ENCODE measurements at places on chromosomes 13 and 19.

GRCh38 chr19:8481616-8482015 lies 20.8 kb downstream of the PRAM1 start:
- DNase-seq, result no peak

GRCh38 chr13:34361560-34361959 lies 543.6 kb downstream of the RFC3 start:
- no peak for DNase-seq

- DNase-seq, result no peak
Measured at GRCh38 chr13:50672025-50672424, 171.5 kb downstream of the DLEU7 start.

GRCh38 chr13:41706152-41706551 lies 248.8 kb downstream of the RGCC start:
- DNase-seq, result no peak

DNA sequence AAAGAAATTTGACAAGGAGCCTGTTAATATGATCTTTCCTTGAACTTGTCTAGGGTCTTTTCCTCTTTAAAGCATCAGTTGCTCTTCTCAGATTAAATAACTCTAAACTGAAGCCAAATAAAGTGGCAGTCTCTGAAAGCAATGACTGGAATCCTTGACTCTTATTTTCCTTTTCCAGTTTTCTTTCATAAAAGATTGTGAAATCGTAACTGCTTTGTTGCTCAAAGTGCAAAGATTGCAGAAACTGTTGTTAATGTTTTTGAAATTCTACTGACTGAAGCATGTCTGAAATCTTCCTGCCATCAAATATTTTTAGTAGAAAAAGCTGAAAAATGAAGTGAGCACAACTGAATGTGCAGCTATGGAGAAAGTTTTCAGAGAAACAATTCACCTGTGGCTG lies 1.9 kb downstream of the NHLRC3 start:
- DNase-seq, result no peak

GRCh38 chr13:82934000-82934399 lies 948.3 kb downstream of the SLITRK1 start:
- DNase-seq, result no peak

GRCh38 chr19:57664269-57665127 lies 4.2 kb upstream of the ZSCAN4 start:
- DNase-seq, result no peak

DNA sequence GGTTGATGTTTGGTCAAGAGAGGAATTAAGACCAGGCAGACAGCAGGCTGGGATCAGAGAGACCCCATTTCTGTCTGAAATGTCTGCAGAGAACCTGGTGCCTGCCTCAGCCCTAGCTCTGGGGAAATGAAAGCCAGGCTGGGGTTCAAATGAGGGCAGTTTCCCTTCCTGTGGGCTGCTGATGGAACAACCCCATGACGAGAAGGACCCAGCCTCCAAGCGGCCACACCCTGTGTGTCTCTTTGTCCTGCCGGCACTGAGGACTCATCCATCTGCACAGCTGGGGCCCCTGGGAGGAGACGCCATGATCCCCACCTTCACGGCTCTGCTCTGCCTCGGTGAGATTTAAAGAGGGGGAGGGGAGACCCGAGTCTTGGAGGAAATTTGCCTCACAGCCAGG lies at the start of gene LILRB4:
Gene LILRB4, plus strand, starts transcription at position 256 of the 400 bp plus-strand sequence. Its CDS starts 49 bp downstream, at position 305.
- DNase-seq, result no peak

- DNase-seq, result no peak
Measured at GRCh38 chr13:46951516-46951915, 54.7 kb upstream of the HTR2A start.

DNA sequence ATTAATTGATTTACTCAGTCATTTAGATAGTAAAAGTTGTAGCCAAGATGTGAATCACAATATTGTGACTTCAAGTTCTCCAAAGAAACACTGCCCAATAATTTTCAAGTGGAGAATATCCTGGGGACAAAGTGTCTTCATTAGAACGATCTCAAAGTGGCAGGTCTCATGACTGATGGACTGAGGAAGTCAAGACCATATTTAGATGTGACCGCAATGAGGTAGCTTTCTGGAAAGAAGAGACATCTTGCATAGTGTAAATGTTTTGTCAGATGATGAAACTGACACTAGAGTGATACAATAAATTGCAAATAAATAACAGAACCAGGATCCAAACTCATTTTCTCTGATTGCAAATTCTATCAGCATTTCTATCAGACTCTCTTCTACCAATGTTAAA lies 1476.9 kb downstream of the EFNB2 start:
- no peak for DNase-seq

GRCh38 chr13:26095338-26095737 lies 43.5 kb upstream of the SHISA2 start:
- no peak for DNase-seq

GRCh38 chr13:106354961-106355360 lies 180.5 kb downstream of the EFNB2 start:
- DNase-seq, result no peak

GRCh38 chr13:48615049-48615448 lies 38.7 kb upstream of the CYSLTR2 start:
- DNase-seq, result no peak

GRCh38 chr13:110312339-110313031 lies 5.4 kb downstream of the COL4A2 start:
- DNase-seq, result no peak

GRCh38 chr13:101399365-101399764 lies 16.9 kb downstream of the NALCN start:
- no peak for DNase-seq

DNA sequence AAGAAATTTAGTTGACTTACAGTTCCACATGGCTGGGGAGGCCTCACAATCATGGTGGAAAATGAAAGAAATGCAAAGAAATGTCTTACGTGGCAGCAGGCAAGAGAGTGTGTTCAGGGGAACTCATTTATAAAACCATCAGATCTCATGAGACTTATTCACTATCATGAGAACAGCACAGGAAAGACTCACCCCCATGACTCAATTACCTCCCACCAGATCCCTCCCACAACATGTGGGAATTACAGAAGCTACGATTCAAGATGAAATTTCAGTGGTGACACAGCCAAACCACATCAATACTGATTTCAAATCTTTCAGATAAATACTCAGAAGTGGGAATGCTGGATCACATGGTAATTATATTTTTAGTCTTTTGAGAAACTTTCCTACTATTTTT lies 1357.9 kb downstream of the SLITRK5 start:
- DNase-seq, result no peak

- no peak for DNase-seq
Measured at GRCh38 chr13:99908140-99908803, 63.3 kb downstream of the ZIC5 start.

- DNase-seq, result no peak
Measured at GRCh38 chr13:40143559-40143958, 488.1 kb downstream of the COG6 start.

DNA sequence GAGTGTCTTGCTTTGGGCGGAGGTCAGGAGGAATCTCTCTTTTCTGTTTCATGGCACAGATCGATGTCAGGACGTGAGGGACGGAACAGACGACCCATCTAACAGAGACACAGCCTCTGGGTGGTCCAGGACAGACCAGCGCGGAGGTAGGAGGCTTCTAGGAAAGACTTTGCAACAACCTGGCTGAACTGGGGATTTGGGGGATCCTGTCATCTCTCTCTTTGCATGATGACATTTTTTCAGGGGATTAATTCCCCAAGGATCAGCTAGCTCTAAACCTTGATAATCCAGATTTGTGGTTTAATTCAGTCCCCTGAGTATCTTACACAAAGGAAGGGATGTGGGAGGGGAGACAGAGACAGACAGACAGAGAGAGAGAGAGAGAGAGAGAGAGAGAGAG lies 14.4 kb downstream of the CABP5 start:
- no peak for DNase-seq

DNA sequence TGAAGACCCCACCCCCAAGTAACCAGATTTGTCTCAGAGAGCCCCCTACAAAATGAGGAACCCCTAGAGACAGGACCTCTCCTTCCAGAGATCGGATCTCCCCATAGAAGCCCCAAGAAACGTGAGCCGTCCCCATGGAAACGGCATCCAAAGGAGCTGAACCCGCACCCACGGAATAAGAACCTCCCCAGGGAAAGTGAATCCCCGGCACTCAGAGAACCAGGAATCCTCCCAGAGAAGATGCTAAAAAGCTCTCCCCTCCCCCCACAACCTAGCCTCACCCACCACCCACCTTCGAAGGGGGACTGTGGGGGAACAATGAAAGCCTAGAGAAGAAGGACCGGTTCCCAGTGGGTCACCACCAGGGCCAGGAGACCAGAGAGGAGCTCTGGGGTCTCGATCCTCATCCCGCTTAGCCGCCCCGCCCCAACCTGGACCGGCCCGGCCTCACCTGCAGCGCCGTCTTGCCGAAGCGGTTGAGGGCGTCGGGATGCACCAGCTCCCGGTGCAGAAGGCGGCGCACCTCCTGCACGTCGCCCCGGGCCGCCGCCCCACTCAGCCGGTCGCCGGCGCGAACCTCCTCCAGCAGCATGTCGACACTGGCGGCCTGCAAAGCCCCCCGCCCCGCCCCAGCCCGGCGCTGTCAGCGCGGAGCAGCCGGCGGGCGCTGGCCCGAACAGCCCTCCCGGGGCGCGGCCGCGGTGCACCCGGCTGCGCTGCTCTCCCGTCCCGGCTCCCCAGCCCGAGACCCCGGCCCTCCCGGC lies 535 bp downstream of the CDKN2D start:
- no peak for DNase-seq

DNA sequence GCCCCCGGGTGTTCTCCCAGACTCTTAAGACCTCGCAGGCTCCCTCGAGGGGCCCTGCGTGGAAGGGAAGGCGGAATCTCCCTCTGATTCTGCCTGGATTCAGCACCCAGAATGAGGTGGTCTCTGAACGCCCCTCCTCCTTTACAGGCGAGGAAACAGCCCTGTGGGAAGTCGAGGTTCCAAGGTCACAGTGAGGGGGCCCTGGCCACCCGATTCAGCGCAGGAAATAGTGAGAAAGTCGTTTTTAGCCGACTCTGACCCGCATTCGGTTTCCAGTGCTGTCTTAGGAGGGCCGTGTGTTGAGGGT lies 1.1 kb downstream of the BSG start:
- DNase-seq, result no peak

DNA sequence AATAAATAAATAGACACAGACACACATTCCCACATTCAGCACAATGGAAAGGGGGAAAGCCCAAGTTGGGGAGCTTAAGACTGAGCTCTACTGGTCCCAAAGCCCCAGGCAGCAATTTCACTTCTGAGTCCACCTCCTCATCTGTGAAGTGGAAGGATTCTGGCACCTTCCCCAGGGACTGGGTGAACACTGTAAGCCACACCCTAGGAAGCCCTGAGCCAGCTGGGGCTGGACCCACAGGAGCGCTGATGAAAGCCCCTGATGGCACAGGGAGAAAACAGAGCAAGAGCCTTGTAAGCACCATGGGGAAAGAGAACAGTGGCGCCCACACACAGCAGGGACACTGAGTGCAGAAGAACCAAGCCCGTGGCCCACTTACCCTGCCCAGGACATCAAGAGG lies 37.8 kb downstream of the EPS15L1 start:
- DNase-seq, result no peak

DNA sequence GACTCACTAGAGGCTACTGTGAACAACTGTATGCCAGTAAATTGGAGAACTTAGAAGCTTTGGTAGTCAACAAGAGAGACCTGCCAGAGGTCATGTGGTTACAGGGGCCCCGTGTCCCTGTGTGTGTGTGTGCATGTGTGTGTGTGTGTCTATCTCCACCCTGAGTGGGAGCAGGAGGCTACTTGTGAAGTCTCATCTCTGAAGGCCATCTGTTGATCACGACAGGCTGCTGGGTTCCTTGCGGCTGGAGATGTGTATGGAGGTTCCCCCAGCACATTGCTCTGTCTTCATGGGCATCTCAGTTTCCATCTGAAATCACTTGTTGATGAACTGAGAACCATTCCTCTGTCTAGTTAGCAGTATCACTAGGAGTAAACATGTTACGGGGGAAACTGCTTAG lies 58.2 kb upstream of the TEX29 start:
- no peak for DNase-seq

DNA sequence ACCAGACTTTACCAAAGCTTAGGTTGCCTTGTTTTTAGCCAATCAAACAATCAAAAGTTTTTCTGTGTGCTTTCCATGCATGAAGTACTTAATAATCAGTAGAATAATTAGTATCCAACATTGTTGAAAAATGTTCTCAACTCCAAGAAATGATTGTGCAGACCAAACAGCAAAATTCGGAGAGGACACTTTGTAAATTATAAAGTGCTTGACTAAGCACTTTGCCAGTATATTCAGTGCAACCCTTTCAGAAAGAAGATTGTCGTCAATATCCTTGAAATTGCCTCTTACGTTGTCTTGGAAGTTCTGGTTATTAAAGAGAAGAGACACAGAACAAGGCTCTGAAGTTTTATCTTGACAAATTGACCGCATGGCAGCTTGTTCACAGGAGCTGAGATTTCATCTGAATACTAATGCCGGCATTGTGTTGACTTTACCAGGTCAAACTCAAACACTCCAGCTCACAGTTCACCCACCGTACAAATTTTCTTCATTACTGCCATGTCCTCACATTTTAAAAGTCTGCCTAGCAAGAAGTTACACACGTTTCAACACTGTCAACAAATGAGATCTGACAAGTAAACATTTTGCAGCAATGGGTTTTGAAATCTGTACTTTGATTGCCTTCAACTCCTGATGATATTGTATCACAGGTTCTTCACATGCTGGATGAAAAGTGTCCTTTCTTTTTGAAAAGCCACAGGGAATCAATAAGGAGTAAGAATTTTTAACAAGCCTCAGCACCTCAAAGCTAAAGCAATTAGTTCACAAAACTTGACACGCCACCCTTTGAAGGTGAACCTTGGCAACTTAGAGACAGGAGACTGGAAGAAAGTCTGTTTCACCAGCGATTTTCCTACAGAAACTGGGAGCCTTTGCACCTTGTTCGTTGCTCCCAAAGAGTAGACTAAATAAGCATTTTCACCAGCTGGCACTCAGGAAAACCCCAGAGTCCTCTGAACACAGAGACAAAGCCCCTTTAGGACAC lies 150.9 kb downstream of the RFC3 start:
- DNase-seq, result no peak

- no peak for DNase-seq
Measured at GRCh38 chr19:3524078-3524842, 14.7 kb upstream of the TEKTIP1 start.

DNA sequence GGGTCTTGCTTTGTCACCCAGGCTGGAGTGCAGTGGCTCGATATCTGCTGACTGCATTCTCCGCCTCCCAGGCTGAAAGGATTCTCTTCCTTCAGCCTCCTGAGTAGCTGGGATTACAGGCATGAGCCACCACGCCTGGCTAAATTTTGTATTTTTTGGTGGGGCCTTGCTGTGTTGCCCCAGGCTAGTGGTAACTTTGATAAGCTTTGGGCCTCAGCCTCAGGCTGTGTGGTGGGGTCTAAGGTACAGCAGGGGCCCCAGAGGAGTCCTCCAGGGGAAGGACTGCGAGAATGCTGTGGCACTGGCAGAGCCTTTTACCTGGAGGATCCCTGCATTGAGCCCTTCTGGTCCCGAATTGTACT lies 7.2 kb downstream of the DOT1L start:
- no peak for DNase-seq
